ENCODE measurements at places on chromosomes 1 and 21.

DNA sequence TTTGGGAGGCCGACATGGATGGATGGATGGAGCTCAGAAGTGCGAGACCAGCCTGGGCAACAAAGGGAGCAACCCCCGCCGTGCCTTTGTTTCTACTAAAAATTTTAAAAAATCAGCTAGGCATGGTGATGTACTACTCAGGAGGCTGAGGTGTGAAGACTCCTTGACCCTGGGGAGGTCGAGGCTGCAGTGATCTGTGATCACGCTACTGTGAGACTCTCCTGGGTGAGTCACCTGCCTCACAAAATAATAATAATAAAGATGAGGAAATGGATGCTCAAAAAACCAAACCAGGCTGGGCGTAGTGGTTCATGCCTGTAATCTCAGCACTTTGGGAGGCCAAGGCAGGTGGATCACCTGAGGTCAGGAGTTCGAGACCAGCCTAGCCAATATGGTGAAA is 19.2 kb downstream of the DSTYK start:
- no peak for DNase-seq

DNA sequence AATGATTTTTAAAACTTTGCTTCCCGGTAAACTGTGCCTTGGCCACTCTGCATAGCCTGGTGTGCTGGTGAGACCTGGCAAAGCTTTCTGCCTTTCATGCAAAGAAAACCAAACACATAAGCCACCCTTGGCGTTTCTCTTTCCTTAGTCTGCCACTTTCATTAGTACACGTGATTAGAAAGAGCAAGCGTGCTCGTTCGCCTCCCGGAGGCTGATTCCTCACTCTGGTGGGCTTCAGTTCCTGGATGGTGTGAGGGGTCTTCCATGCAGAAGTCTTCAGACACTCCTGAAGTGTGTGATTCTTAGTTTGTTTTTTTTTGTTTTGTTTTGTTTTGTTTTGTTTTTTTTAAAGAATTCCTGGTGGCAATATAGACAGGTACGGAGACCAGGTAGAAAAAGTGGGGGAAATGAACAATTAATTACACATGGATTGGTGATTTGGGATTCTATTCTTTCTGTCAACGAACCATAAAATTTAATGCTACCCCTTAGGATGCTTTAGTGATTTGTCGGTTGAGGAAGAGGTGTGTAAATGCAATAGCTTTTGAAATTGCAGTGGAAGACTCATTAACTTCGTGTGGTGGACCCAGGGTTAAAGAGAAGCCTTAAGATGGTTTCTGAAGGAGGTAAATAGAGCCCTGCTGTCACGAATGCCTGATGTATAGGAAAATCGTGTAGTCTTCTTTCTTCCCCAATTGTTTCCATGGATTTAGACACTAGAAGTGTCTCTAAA is 2.1 kb downstream of the GALNT2 start:
- no peak for DNase-seq

DNA sequence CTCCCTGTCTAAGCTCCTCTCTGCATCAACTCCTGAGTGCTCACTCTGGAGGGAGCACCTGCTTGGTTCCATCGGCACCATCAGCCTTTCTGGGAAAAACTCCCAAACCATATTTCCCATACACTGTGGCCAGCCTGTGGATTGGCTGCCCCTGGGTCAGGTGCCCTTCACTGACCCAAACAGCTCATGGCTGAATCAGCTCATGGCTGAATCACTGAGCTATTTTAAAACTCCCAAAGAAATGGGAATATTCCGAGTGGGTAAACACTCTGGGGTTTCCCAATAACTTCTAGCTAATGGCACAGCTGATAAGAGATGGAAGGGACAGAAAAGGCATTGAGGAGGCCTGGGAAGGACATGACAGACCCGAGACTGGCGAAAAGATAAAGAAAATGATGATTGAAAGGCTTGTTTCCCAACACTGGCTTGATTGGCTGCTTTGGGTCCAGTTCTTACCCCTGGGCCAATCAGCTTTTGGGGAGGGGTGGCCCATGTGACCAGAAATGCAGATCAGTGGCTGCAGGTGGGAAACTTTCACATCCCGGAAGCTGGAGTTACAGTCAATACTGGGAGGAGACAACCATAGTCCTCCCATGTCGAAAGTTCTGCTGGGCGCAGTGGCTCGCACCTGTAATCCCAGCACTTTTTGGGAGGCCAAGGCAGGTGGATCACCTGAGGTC is 37.3 kb upstream of the KAZN start:
- no peak for DNase-seq

DNA sequence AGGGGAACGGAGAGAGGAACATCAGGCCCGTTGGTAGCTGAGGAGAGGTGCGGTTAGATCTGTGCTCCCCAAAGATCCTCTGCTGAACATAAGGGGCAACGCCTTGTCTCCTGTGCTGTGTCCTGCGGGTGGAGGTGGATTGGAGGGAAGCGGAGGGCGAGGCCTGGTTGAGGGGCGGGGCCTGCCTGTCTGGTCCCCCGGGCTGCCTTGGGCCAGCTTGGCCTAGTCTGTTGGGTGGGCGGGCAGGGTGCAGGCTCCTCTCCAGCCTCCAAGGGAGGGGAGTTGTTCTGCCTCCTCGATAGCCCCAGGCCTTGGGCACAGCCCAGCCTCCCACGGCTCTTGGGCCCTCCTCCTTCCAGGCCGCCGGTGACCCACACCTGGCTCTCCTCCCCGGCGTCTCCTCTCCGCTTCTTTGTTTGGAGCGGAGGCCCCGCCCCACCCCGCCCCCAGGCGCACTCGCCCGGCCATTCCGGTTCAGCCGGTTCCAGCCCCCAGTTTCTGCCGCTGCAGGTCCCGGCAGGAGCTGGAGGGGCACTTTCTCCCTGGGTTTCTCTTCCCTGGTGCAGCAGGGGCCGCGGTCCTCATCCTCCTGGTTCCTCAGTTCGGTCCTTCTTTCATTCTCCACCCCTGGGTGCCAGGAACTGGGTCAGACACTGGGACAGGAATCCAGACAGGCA is 19.4 kb downstream of the PTPRF start:
- DNase-seq = no peak

- no peak for DNase-seq
These were observed 180.2 kb downstream of the NR5A2 start for GRCh38 chr1:200207711-200208126.

- no peak for DNase-seq
These were observed 6.8 kb downstream of the TIE1 start for GRCh38 chr1:43307458-43308158.

All from SK-N-DZ (cell line).